Esophagus squamous epithelium (tissue), 5 donors: ENCODE measurements at places on chromosomes 11 and 22. TPM values are rescaled to one million over a fixed set of nuclear protein-coding genes. Genes with fewer than 3 reads are reported as not detected.

The ART1 gene
- not detected for total RNA-seq

DNA sequence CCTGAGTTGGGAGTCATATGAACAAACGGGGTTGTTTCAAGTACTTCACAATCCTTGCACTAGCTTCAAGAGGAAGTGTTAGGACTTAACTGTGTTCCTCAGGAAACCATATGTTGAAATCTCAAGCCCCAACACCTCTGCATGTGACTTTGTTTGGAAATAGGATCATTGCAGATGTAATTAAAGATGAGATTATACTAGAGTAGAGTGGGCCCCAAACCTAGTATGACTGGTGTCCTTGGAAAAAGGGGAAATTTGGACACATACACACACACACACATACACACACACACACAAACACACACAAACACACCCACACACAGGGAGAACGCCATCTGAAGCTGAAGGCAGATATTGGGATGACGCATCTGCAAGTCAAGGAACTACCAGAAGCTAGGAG is 6.4 kb upstream of the CEP295 start:
- no peak for DNase-seq

- no peak for DNase-seq
Observed at GRCh38 chr22:20191000-20191515, 40.2 kb upstream of the CCDC188 start.

The TEX54 gene
- total RNA-seq: not detected

- no peak for DNase-seq
Observed at GRCh38 chr22:41576877-41577276, 12.8 kb downstream of the PMM1 start.
